ENCODE measurements at places on chromosomes 2 and 18. TPM values are rescaled to one million over a fixed set of nuclear protein-coding genes. Genes with fewer than 3 reads are reported as not detected.

GRCh38 chr18:76450452-76451395 is 44.3 kb downstream of the ZNF516 start:
- peak; percentile 83 for DNase-seq

GRCh38 chr2:8413589-8414135 is 268.2 kb upstream of the ID2 start:
- DNase-seq: no peak

GRCh38 chr2:233988581-233988980 is 61.9 kb upstream of the SPP2 start:
- no peak for DNase-seq

The DYSF gene
- total RNA-seq: 68.8 TPM

The DSG1 gene
- not detected for total RNA-seq
